DMS79 (cell line): ENCODE measurements at places on chromosomes 2 and 18.
A peak's percentile ranks its signal among the peaks of the same experiment; 100 is the strongest.

DNA sequence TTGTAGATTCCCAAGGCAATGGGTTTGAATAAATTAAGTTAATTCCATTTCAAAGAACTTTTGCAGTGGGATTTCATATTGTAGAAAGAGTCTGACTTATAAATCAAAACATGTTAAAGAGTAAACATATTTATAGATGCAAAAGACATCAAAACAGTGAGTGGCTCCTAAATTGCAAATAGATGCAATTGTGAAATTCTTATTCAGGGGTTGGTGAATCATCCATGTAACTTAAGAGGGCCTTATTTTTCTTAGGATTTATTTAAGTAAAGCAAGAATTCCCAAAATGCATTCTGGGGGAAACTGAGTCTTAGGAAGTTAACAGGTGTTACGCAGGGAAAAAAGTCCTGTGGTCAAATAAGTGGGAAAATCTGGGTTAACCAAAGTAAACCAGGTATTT, 11.3 kb downstream of the TANC1 start:
- no peak for DNase-seq

DNA sequence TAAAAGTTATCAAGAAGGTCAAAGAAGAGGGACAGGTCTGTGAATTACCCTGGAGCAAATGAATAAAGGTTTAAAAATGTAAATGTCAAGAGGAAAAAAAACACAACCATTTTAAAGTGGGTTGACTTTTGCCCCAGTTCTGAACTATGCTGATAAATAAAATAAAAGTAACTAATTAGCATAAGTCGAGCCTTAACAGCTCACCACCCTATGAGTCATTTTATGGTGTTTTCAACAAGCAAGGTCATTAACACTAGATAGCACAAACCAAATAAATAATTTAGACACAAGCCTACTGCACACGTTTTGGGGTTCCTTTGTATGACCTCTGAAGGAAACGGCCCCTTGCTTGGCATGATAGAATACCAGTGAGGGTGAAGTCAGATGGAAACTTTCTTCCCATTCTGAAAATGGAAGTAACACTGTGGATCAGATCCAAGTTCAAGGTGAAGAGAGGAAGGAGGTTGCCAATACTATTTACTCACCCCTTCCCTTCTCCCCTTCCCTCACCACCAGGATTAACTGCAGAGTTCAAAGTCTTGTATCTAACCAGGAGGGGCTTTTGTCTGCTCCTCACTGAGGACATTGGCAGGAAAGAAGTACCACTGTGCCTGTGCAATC, 380.0 kb upstream of the ACVR2A start:
- no peak for DNase-seq

DNA sequence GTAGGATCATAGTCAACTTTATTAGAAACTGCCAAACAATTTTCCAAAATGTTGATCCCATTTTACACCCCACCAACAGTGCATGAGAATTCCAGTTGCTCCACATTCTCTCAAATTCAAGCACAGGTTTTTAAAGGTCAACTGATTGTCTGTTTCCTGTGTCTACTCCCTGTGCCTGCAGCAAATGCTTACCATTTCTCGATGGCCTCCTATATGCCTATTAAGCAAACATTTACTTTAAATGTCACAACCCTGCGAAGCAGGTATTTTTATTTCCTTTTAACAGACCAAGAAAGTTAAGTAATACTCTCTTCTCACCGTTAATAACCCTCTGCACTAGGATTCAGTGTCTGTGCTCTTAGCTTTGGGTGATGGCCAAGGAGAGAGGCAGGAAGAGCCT, 163.8 kb upstream of the EPB41L3 start:
- no peak for DNase-seq

DNA sequence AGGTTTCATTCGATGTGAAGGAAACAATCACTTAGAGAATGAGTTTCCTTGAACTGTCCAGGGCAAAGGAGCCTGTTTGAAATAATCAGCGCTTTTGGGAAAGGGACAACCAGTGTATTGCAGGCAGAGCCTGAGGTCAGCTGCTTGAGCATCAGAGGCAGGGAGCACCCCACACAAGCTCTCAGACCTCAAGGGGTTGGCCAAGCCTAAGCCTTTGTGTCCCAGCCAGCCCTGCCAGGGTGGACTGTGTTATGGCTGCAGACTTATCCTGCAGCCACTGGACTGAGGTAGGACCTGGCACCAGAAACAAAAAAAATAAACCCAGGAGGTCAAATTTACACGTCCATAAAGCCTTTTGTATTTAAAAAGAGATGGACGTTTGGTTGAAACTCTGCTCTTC, 228.3 kb downstream of the SEPTIN10 start:
- no peak for DNase-seq

DNA sequence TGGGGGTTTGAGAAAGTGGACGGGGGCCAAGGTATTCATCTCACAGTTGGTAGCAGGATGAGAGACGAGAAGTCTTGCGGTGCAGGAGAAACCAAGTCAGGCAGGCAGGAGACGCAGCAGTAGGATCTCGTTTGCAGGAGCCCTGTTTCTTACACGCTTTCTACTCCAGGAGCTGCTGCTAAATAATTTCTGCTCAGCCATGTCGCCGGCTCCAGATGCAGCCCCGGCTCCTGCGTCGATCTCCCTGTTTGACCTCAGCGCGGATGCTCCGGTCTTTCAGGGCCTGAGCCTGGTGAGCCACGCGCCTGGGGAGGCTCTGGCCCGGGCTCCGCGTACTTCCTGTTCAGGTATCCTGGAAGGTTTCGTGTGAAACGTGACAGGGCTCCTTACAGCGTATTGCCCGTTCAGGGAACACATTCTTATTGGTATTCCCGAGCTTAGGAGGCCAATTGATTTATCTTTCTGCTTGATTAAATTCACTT, 494 bp downstream of the ANKZF1 start:
- DNase-seq = no peak

DNA sequence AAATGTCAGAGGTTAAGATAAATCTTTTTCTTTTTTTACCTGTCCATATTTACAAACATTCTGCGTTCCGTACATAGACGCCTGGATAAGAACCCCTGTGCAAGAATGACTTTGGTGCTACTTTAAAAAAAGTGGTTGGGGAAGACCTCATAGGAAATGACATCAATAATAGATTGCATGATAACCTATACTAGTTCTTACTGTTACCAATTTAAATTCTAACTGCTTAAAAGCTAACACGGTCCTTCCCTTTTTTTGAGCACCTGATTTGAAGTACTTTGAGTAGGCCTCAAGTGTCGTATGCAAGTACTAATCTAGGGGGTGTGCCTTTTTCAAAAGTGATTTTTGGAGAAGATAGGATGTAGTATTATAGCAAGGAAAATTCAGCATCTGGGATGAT, 2.1 kb downstream of the SLC39A10 start:
- DNase-seq = peak; percentile 33

- no peak for DNase-seq
Observed at GRCh38 chr2:141767051-141767450, 363.8 kb downstream of the LRP1B start.

- no peak for DNase-seq
Observed at GRCh38 chr2:26465981-26466471, 11.9 kb downstream of the OTOF start.

- no peak for DNase-seq
Observed at GRCh38 chr2:234969306-234970098, 17.7 kb downstream of the SH3BP4 start.

GRCh38 chr2:54106631-54107454, 8.6 kb upstream of the ACYP2 start:
- no peak for DNase-seq

GRCh38 chr2:157486596-157487270, 42.8 kb upstream of the CYTIP start:
- DNase-seq = no peak

- no peak for DNase-seq
Observed at GRCh38 chr2:226609366-226609765, 190.3 kb downstream of the IRS1 start.

- no peak for DNase-seq
Observed at GRCh38 chr2:10493075-10493633, 45.0 kb upstream of the ODC1 start.

- DNase-seq = no peak
Observed at GRCh38 chr2:43228756-43229659, 2.6 kb upstream of the ZFP36L2 start.

GRCh38 chr2:152730591-152731333, 12.3 kb downstream of the ARL6IP6 start:
- DNase-seq = no peak

DNA sequence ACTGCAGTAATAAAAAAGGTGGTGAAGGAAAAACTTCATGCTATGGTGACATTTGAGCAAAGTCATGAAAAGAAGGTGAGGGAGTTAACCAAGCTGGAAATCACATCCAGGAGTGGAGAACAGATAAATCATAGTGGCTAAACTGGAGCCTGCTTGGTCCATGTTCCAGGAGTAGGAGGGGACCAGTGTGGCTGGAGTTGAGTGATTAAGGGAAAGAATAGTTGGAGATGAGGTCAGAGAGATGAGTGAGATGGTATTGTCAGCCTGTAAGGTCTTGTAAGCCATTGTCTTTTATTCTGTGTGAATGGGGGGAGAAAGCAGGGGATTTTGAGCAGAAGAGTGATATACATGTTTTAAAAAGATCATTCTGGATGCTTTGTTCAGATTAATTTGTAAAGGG, 52.3 kb downstream of the NABP1 start:
- DNase-seq = no peak

- DNase-seq = no peak
Observed at GRCh38 chr2:10417551-10418335, 30.4 kb downstream of the ODC1 start.

DNA sequence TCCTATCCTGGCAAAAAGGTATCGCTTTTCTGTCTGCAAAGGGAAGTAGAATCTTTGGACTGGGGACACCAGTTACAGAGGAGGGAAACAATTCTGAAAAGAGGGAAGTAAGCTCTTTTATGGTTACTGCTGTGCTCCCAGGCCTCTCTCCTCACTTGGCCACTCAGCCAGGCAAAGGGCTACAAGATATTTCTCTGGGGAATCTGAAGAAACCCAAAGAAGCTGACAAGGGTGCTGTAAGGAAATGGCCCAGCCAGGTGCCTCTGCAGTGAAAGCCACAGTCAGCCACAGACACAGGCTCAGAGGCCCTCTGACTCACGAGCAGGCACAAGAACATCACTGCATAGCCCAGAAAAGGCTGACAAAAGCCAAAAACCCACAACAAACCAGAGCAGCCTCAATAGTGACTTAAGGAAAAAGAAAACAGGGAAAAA, 5.8 kb downstream of the HDLBP start:
- DNase-seq = no peak

DNA sequence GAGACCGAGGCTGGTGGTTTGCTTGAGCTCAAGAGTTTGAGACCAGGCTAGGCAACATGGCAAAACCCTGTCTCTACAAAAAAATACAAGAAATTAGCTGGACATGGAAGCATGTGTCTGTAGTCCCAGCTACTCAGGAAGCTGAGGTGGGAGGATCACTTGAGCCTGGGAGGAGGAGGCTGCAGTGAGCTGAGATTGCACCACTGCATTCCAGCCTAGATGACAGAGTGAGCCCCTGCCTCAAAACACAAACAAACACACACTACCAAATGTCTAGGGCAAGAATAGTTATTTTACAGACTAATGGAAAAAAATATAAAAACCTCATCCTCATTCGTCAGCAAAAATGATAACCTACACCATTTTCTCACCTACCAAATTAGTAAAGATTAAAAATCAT, 15.3 kb downstream of the BUB1 start:
- DNase-seq = no peak

GRCh38 chr2:48161628-48162027, 255.3 kb upstream of the FBXO11 start:
- no peak for DNase-seq

- no peak for DNase-seq
Observed at GRCh38 chr2:62363166-62363565, 142.8 kb downstream of the TMEM17 start.

DNA sequence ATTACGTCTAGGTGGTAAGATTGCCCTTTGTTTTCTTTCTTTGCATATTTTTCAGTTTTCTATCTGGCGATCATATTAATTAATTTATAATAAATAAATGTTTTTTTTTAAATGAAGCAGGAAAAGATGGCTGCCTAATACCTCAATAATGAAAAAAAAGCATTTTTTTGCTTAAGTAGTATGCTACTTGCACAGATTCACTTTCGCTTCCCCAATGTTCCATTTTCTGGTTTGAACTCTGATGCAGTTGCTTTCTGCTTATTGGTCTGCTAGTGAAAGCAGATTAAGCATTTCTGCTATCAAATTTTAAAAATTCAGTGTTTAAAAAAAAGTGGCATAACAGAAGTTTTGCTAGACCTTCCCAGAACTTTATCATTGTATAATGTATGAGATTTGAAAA, 11.9 kb upstream of the TMEM182 start:
- DNase-seq = no peak

GRCh38 chr2:36307441-36307840, 48.1 kb upstream of the CRIM1 start:
- DNase-seq = no peak

- DNase-seq = peak; percentile 39
Observed at GRCh38 chr2:8684878-8685696, 3.2 kb downstream of the ID2 start.

DNA sequence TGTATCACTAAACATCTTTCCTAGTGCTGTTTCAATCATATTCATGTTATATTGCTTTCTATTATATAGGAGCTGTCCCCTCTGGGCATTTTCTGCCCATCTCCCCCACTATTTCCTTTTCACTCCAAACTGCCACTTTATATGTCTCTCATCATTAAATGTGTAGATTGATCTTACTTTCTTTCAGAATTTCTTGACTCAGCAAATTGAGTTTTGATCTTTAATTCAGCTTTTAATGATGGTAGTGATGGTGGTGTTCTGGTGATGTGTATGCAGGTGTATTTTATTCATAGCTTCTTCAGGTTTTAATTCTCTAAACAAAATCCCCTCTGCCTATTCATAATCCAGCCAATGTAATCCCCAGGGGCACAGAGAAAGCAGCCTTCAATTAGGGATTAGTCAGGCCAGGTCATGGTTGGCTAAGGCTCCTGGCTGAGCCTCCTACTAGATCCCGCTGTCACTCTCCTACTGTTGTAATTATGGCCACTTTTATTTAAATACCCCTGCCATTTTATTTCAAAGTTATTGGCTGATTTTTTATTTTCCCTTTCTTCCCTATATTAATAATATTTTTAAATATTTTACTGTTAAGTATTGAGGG, 325.4 kb downstream of the SPAG16 start:
- DNase-seq = no peak
